Cortex of kidney (tissue), 1 donor: ENCODE measurements at places on chromosomes 3 and 15.

DNA sequence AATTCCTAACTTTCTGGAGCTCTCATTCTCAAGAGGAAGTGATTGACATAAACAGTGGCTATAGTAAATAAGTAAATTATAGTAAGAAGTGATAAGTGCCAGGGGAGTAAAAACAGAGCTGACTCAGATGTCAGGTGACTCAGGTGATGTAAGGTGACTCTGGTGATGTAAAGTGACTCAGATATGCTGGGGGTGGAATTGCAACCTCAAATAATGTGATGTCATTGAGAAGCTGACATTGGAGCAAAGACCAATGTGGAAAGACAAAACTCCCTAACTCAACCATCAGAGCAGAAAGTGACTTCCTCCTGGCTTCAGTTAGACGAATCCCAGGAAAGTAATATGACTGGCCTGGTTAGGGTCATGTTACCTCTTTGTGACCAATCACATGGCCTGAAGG, 144.2 kb upstream of the SNTN start:
- no peak for DNase-seq

GRCh38 chr3:89340408-89340807, 233.0 kb downstream of the EPHA3 start:
- DNase-seq = no peak

- no peak for DNase-seq
These were observed 4.4 kb upstream of the ATOSA start for GRCh38 chr15:52683580-52683979.

- DNase-seq = no peak
These were observed 25.8 kb upstream of the MFGE8 start for GRCh38 chr15:88938802-88939485.

DNA sequence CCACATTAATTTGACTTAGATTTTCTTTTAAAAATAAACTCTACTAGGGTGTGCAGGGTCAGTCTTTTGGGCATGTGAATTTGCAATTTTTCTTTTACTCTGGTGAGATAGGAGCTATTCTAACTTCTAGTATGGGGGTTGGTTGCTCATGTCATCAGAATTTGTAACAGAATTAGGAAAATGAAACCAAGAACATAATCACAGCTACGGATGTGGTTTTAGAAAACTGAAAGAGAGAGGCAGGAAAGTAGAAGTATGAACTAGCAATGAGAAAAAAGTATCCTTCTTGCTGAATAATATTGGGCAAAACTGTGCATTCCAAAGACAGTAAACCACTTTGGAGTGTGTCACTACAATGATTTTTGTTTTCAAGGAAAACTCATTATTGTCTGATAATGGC, 43.3 kb downstream of the ADPGK start:
- DNase-seq = no peak

GRCh38 chr3:178436773-178437172, 99.5 kb upstream of the KCNMB2 start:
- no peak for DNase-seq

DNA sequence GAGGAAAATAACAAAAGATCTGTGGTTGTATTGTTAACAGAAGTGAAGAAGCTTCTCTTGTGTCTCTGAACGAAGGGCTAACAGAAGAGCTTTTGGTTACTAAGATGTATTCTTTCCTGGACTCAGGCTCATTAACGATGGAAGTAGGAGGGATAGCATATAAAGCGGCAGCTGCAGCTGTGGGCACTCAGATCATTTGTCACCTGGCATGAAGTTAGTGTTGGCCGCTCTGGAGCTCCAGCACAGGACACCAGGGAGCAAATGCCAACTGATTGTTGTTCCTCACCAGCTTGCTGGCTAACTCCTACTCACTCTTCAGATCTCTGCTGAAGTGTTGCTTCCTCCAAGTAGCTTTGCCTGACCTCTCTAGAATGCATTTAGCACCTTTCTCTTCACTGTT, 15.5 kb upstream of the SLITRK3 start:
- DNase-seq = no peak

DNA sequence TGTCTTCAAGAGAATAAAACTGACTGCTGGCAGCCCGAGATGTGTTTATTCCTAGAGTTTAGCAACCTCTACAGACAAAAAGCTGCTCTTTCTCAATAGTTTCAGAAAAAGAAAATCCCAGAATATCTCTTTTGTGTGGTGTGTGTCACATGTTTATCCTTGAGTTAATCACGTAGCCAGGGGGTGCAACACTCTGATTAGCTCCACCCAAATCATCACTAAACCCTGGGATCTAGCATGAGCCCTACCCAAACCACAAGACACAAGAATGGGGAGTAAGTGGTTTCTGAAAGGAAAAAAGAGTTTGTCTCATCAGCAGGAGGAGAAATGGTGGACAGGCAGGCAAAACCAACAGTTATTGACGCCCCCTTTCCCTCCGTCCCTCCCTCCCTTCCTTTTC, 78.5 kb upstream of the AGBL1 start:
- no peak for DNase-seq

DNA sequence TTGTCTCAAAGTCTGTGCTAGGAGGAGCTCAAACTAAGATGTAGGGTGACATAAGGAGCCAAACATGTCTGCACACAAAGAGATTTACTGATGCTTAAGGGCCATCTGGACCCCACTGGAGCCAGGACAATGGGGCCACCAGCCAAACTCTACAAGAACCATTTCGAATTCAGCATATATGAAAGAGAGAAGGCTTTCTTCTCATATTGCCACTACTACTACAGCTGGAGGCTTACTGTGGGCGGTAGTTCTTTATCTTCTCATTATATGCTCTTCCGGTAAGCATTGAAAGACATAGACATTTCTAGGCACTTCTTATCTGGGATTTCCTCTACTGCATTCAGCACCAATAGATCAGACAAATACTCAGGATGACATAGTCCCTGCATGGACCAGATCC, 404.4 kb upstream of the PROK2 start:
- DNase-seq = no peak

DNA sequence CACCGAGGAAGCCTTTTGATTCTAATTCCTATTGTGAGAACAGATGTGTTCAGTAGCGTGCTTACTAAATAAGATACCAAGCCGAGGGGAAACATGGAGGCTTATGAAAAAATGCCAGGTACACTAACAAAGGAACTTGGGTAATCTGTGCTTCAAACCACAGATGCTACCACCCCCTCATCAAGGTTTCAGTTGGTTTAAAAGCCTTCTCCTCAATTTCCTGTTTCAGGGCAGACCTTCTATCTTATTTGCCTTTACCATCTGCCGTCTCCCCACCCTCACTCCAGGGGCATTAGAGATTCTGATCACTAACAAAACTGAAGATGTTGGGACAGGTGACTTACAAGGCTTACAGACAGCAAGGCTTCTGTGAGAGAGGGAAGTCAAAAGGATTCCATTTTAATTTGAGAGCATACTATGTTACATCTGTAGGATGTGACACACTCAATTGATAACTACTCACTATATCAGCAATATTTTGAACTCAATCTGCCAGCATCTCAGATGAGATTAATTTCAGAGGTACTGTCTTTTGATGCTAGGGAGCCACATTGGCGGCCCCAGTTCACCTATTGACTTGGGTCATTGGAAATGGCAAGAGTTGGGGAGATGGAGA, 60.6 kb upstream of the PLCL2 start:
- no peak for DNase-seq

DNA sequence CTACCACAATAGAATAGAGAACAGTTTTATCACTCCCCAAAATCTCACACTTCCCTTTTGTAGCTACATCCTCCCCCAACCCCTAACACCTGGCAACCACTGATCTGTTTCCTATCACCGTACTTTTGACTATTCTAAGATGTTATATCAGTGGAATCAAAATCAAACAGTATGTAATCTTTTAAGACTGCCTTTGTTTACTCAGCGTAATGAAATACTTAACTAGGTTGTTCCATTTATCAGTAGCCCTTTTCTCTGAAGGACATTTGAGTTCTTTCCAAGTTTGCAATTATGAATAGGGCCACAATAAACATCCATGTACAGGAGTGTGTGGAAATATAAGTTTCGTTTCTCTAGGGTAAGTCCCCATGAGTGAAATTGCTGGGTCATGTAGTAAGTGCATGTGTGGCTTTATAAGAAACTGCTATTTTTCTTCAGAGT, 372.3 kb downstream of the SV2B start:
- DNase-seq = no peak

- no peak for DNase-seq
These were observed 2.2 kb downstream of the MED12L start for GRCh38 chr3:151087648-151088047.

DNA sequence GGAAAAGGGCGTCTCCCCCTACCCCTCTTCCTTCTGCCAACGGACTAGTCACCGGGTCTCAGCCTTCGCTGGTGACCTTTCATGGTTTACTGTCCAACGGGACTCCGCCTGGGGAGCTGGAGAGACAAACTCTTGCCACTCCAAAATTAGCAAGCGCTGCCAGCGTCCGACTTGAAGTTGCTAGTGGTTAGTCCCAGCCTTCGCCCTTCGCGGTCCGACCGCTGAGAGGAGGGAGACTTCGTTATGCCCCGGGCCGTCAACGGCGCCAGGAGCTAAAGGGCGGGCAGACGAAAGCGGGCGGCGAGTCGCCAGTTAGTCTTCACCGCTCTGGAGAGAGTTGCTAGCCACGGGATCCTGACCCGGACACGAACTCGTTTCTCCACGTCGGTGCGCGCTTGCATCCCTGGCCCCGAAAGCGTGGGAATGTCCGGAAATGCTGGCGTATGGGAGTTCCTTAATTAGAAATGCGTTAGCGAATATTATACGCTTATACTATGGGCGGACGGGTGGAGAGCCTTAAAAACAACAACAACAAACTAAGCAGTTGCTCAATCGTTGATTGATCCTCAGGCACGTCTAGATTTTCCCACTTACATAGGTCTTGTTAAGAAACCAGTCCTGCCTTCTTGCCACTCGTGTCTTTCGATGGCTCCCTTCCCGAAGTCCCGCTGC, 716 bp downstream of the SMC4 start:
- no peak for DNase-seq

GRCh38 chr3:196684548-196685407, 27.3 kb downstream of the CEP19 start:
- DNase-seq = no peak

DNA sequence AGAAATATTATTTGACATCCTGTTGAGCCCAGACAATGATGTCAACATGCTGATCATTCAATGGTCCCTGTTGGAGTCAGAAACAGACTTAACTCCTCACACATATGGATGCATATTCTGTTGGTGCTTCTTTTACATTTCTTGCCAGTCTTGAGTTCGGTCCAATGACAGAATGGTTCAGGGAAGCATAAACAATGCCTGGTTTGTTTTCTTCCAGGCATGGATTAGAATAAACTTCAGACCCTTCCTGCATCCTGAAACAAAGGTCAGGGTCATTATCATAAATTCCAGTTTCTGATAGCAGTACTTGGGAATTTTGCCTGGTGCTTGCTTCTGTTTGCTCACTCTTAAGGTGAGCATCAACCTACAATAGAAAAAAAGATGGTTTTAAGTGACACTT, 33.3 kb downstream of the BTLA start:
- no peak for DNase-seq

DNA sequence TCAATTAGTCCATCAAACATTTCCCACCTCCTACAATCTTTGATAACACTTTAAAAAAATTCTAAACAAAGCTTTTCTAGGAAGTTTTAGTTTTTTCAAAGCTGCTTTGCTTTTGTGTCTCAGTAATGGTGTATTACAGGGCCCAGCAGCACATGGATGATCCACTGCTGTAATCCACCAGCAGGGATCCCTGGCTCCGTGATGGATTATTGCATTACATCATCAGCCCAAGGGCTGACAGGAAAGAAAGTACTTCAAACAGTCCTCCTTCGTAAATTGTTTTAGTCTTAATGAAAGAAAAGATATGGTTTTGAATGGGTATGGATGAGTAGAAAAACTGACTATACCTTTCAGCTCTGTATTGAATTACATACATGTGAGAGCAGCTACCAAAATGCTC, 688.9 kb upstream of the NAALADL2 start:
- no peak for DNase-seq

- DNase-seq = no peak
These were observed 684 bp downstream of the SLTM start for GRCh38 chr15:58932710-58933280.

DNA sequence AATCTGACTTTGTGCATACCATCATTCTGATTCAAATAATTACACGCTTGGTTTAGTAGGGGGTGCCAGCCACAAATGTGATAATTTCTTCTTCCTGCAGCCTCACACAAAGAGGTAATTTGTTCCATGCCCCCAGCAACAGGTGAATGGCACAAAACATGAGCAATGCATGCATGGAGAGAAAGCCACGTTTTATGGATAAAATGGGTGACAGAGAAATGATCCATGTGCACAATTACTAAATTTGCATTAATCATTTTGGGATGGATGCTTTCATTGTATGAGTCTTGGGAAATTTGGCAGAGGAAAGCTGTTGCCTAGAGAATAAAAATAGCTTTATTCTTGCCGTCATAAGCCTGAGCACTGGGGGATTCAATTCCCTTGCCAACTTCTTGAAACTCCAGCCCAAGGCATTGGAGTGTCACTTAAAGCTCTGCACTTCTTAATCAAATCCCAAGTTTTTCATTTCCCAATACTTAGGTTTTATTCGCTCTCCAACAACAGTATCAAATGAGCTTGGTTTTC, 411.6 kb downstream of the GBE1 start:
- no peak for DNase-seq

GRCh38 chr15:42152196-42152920, 4.1 kb downstream of the PLA2G4F start:
- DNase-seq = no peak

DNA sequence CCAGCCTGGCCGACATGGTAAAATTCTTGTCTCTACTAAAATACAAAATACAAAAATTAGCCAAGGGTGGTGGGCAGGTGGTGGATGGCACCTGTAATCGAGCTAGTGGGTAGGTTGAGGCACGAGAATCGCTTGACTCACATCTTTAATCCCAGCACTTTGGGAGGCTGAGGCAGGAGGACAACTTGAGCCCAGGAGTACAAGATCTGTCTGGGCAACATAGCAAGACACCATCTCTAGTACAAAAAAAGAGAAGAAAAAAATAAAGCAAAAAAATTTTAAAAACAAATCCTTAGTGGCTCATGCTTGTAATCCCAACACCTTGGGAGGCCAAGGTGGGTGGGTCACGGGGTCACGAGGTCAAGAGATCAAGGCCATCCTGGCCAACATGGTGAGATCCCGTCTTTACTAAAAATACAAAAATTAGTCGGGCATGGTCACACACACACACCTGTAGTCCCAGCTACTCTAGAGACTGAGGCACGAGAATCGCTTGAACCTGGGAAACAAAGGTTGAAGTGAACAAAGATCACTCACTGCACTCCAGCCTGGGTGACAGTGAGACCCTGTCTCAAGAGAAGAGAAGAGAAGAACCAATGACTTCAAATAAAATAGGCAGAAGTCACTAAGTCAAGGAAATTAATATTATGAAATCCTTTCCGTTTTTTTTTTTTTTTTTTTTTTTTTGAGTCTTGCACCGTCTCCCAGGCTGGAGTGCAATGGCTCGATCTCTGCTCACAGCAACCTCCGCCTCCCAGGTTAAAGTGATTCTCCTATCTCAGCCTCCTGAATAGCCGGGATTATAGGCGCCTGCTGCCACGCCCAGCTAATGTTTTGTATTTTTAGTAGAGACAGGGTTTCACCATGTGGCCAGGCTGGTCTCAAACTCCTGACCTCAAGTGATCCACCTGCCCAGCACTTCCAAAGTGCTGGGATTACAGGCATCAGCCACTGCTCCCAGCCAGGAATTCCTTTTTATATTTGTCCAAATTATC, 4.9 kb downstream of the RHOA start:
- no peak for DNase-seq

GRCh38 chr3:196143708-196144382, 62.0 kb upstream of the TFRC start:
- DNase-seq = no peak
